HCT116 (cell line): ENCODE measurements at places on chromosomes 2 and 18. TPM values are rescaled to one million over a fixed set of nuclear protein-coding genes. Genes with fewer than 3 reads are reported as not detected.

The NGEF gene
- total RNA-seq: 12.6 TPM

The EPHA4 gene
- 3.5 TPM for total RNA-seq

DNA sequence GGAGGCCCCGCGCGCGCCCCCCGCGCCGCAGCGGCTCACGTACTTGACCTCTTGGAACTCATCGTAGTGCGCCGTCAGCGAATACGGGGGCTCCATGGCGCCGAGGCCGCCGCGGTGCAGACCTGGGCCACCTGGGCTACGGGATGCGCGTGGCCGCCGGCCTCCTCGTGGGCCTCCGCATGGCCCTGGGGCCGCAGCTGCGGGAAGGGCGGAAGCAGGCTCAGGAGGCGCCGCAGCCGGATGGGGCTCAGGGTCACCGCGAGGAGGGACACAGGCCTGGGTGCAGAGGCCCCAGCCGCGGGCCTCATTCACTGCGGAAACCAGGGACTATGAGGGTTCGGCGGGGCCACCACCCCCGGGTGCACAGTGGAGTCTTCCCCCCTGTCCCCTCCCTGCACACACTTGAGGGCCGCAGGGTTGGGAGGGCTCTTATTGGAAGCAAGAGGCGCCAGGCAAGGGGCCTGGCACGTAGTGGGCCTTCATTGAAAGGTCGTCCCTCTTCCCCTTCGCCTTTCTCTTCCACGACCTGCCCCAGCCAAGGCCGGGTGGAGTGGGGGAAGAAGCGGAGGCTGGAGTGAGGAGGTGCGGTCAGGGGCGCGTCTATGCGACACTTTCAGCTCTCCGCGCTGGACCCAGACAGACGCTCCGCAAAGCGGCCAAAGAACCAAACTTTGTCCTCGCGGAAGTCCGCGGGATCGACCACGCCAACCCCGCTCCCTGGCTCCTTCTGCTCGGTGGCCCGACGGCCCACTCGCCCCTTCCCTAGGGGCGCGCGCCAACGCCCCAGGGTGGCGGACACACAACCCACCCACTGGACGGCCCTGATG lies 863 bp downstream of the ECEL1 start:
- DNase-seq: no peak

DNA sequence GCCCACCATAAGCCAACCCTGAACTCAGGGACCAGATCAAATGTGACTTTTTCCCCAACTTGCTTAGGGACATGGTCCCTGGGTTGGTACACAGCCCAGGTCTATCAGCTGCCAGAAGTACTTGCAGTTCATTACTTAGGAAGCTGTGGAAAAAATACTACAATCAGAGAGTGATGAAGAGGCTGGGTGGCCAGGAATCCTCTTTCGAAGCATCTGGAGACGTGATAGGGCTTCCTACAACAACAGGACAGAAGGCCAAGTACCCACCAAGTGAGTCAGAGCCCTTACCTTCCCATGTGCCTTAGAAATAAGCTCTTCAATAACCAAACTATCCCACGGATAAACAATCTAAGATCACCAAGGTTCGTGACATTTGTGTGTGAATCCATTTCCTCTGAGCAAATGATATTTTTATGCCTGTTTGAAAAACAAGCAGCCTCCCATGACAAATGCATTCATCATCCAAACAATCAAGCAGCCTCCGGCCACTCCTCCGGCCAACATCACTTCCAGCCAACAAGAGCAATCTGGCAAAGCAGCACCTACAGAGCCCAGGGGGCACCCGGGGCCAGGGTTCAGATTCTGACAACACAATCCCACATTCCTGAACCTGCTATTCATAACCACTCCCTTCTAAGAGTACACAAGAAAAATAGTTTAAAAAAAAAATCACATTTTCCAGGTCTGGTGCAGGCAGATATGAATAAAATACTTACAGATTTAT lies 26.4 kb downstream of the TBC1D8 start:
- DNase-seq: peak; percentile 93

The PJVK gene
- 2.6 TPM for total RNA-seq
